ENCODE measurements at places on chromosomes 6 and 20.
A peak's percentile ranks its signal among the peaks of the same experiment; 100 is the strongest.

- no peak for DNase-seq
Measured at GRCh38 chr6:30171677-30172471, 8.5 kb downstream of the TRIM15 start.

DNA sequence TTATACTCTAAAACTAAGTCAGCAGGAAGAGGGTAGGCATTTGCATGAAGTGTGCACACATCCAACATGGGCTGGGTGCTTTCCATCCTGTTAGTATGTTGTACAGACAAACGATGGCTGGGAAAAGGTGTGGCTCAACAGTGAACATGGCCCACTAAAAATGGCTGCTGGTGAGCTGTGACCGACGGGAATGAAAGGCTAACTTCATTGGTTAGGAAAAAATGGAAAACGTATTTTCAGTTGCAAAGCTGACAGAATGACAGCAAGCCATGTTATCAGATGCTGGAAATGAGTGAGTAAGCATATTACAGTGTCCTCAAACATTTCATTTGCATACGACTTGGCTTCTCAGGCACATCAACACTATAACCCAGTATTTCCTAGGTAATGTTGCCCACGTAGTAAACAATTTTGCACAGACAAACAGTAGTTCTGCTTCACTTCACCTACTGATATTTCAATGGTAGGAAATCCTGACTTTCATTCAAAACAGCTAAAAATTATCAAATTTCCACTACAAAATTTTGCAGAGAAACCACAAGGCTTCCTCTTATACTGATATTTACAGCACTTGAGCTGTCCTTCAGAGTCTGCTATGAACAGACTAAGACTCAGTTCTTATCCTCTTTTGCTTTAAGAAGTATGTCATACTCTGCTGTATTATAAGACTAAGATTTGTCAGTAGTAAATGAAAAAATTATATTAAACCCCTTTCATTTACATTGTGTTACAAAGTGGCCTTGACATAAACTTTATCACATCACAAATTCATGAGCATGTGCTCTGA, 98.9 kb downstream of the IRF4 start:
- peak; percentile 76 for DNase-seq

DNA sequence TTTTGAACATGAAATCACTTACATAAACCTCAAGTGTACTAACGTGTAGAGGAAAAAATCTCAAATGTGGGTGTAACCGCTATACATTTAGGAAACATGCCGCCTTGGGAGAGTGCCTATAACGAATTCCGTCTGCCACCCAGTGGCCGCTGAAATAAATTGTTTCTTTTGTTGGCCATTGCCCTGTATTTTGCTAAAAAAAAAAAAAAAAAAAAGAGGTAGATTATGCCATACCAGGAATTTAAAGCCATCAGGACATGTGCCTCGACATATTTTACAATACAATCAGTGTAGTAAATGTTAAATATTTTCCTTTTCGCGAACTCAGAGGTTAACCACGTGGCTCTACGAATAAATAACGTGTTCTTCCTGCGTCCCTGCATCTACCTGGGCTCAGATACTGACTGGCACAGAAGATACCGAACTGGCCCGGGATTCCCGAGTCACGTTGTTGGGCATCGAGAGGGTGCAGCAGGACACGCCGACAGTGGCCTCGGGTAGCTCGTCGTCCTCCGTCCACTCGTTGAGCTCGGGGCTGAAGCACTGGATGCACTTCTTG, 14.3 kb downstream of the KLHL31 start:
- peak; percentile 66 for DNase-seq

- DNase-seq = no peak
Measured at GRCh38 chr20:3847429-3847940, 851 bp downstream of the MAVS start.

- DNase-seq = peak; percentile 81
Measured at GRCh38 chr6:71289039-71289801, 609 bp downstream of the OGFRL1 start.

- DNase-seq = no peak
Measured at GRCh38 chr6:25251426-25251825, 27.7 kb upstream of the CARMIL1 start.

GRCh38 chr6:17200395-17200794, 80.8 kb upstream of the RBM24 start:
- no peak for DNase-seq

GRCh38 chr6:95365454-95365853, 211.9 kb upstream of the MANEA start:
- no peak for DNase-seq

GRCh38 chr20:916825-917224, 691 bp upstream of the ANGPT4 start:
- DNase-seq = no peak

DNA sequence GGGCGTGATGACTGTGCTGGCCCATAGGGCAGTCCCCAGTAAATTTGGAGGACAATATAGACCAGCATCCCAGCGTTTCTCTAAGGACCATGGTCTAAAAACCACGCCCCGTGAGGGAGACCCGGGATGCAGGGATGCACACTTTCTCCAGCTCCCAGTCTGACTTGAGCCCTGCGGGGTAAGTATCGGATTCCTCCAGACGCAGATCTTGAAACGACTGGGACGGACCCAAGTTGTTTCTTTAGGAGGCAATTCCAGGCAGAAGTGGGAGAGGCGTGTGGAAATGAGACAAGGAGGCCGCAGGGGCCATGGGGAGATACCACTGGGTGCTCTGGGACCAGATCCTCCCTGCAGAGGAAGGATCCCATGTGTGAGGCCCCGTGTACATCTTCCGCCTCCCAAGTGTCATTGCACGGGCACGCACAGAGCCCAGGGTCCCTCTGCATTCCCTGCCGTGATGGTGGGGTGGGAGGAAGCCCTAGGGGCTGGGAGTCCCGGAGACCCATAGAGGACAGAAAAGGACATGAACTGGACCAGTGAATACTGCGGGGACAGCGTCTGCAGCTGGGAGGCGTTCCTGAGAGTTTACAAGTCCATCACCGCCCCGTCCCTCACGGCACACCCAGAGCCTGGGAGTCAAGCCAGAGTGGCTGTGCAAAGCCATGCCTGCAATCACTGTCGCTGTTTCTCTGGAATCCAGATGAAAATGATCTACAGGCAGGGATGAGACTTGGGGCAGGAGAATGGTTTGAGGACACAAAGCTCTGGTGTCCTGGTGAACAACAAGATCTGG, 522.9 kb downstream of the CDH26 start:
- no peak for DNase-seq

- no peak for DNase-seq
Measured at GRCh38 chr20:53935344-53936084, 134.9 kb downstream of the BCAS1 start.

DNA sequence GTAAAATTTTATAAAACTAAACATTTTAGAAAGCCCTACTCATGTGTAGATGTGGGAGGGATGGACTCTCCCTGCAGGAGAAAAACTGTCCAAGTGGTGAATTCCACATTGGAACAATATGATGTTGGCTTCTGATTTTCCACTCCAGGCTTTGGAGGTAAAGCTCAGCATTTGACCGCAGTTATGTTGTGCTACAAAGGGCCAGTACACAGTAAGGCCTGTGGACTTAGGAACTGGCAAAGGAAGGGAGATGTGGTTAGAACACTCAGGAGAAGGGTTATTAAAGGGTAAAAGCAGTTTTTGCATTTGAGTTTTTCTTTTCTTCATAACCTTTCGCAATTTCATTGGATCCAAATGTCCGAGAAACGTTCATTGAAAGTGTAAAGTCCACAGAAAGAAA, 150.3 kb upstream of the SASH1 start:
- DNase-seq = no peak

- no peak for DNase-seq
Measured at GRCh38 chr6:120173250-120173649, 823.7 kb upstream of the MAN1A1 start.

GRCh38 chr20:13220904-13221297, at the start of gene ISM1:
ISM1 (plus strand) TSS chr20:13221274; CDS start chr20:13221777, 503 bp downstream.
- DNase-seq = no peak

- no peak for DNase-seq
Measured at GRCh38 chr6:153150752-153151440, 19.8 kb upstream of the RGS17 start.

GRCh38 chr20:37436527-37437186, 84.4 kb upstream of the NNAT start:
- DNase-seq = no peak

- DNase-seq = no peak
Measured at GRCh38 chr6:167832497-167833395, 6.0 kb downstream of the AFDN start.

GRCh38 chr6:115456848-115457247, 603.8 kb downstream of the FRK start:
- DNase-seq = no peak

DNA sequence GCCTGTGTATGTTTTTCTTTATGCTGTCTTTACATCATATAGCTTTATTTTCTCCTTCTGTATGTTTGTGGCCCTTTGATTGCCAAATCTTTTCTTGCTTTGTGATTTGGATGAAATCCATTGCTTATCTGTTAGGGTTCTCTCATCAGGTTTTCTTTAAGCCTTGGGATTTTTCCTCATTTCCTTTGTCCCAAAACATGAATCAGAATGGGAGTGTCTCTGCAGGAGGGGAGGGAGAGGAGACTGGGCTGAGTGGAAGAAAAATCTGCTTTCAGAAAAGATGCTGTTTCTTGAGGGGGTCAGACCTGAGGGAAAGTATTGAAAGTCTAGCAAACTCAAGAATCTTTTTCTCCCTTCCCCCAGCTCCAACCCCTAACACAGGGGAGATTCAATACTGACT, 758.0 kb upstream of the MMS22L start:
- no peak for DNase-seq

GRCh38 chr20:951384-952169, 35.4 kb upstream of the ANGPT4 start:
- DNase-seq = no peak

DNA sequence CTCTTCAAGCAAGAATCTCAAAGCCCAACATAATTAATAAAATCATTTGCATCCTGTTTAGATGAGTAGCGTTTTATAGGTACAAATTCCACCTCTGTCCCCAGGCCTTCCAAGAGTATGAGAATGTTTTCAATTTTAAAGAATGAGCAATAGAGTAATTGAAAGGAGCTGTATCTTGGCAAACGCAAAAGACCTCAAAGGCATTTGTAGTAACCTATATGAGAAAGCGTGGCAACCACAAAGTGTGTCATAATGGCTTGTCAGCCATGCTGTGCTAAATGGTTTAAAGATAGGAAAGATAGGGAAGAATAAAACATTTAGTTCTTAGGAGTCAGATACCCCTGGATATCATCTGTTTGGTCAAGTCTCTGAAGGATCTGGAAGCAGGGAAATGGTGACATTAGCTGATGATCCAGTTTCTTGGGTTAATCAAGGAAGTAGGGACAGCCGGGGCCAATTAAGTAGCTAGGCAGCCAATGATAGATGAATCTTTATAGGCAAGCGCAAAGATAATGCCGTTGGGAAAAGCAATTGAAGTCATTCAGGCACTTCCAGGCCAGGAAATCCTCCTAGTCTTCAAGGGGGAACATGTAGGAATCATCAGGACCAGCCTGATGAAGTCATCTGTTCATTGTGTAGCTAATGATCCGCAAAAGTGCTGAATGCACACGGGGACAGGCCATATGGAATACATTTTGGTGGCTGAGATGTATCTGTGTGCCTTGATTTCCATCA, 71.5 kb upstream of the ISM1 start:
- DNase-seq = no peak

DNA sequence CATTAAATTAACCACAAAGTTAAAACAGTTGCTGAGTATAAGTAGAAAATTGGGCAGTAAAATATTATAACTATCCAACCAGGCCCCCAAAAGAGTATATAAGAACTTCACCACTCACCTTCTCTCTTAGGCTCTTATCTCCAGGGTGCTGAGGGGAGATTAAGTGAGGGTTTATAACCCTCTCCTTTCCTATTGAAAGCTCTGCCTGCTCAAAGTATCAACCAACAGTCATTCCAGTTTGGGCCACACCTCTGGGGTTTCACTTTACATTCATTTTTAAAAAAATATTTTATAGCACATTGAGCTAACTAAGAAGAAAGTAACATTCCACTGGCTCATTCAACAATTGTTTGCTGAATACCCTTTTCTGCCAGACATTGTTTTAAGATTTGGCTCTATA, 22.1 kb downstream of the GSTA4 start:
- DNase-seq = no peak

- DNase-seq = no peak
Measured at GRCh38 chr6:78607189-78607588, 260.2 kb upstream of the IRAK1BP1 start.

- DNase-seq = no peak
Measured at GRCh38 chr6:33181141-33181540, 11.1 kb downstream of the COL11A2 start.

GRCh38 chr6:1491591-1492319, 102.4 kb downstream of the FOXF2 start:
- no peak for DNase-seq

DNA sequence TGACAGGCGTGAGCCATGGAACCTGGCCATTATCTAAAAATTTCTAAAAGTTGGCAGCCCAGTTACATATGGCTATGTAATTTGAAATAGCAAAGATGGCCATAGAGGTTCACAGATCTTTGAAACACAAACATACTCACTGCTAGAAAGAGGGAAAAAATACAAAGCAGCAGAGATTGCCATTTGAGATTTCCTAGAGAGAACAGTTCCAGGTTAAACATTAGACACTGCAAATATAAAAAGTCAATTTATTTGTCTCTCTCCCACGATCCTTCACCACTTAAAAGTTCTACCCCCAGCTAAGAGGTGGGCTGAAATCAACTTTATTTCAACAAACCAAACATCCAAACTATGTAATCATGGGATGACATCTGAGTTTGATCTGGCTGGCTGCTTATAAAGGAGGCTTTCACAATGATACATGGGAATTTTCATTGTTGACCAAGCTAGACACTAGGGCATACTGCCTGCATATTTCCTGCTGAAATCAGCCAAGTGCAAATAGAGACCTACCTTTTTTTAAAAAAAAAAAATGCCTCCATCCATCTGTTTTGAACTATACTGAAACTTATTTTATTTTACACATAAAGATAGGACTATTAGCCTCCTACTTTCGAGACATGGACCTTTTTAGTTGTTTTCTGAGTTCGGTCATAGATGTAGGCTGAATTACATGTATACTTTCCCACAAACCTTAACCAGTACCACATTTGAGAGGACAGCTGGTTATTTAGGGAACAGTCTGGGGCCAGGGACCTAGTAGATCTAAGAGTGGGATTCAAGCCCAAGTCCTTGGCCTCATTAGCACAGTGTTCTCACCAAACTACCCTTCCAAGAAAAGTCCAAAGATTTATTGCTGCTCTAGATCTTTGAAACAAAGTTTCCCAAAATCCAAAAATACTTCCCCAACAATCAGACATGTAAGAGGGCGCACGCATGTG, 16.6 kb downstream of the DCDC2 start:
- no peak for DNase-seq

GRCh38 chr6:122352981-122353664, 46.3 kb upstream of the HSF2 start:
- DNase-seq = no peak

DNA sequence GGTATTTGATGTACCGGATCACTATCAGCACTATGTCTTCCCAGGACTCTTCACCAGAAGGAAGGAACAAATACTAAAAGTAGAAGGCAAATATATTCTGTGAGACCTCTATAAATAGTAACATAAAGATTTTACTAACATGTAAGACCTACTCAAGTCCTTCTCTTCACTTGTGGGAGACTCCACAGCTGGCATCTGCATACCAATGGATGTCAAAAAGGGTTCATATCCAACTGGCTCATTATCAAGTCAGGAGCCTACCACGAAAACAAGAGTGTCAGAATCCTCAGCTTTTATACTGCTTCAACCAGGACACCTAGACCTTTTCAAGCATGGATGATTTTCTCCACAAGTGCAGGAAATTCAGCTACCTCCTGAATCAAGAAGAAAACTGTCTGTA, 20.0 kb upstream of the MARCKS start:
- DNase-seq = no peak

- peak; percentile 91 for DNase-seq
Measured at GRCh38 chr6:41531591-41532582, 14.3 kb upstream of the FOXP4 start.
